ENCODE measurements at places on chromosomes 6 and 20.
A peak's percentile ranks its signal among the peaks of the same experiment; 100 is the strongest.

GRCh38 chr6:145480024-145480423, 255.3 kb downstream of the EPM2A start:
- no peak for DNase-seq

- no peak for DNase-seq
Measured at GRCh38 chr6:49855221-49855620, 11.1 kb downstream of the CRISP1 start.

GRCh38 chr6:42864602-42865001, 14.8 kb upstream of the RPL7L1 start:
- no peak for DNase-seq

DNA sequence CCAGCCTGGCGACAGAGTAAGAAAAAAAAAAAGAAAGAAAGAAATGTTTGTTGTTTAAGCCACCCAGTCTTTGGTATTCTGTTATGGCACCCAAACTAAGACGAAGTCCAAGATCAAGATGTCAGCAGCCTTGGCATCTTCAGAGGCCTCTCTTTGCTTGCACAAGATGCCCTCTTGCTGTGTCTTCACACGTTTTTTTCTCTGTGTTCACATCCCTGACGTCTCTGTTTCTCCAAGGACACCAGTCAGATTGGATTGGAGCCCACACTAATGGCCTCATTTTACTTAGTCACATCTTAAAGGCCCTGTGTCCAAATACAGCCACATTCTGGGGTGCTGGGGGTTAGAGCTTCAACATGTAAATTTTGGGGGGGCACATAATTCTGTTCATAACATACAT, 380.9 kb downstream of the GJA1 start:
- no peak for DNase-seq

DNA sequence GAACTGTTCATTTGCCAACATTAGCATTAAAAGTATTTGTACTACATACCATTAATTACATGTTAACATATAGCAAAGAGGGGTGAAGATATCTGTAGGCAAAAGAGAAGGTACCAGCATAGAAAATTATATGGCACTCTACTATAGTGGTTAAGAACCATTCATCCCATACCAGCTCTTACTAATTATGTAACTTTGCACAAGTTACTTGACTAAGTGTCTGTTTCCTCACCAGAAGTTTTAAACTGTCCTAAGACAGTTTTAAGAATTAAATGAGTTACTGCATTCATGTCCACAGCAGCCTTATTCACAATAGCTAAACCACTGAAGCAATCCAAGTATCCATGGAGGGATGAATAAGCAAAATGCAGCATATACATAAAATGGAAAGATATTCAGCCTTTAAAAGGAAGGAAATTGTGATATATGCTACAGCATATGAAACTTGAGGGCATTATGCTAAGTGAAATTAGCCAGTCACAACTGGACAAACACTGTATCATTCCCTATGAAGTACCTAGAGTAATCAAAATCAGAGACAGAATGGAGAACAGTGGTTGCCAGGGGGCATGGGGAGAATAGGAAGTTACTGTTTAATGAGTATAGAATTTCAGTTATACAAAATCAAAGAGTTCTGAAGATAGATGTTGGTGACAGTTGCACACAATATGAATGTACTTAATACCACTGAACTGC, 98.9 kb downstream of the RNGTT start:
- no peak for DNase-seq

- DNase-seq: no peak
Measured at GRCh38 chr6:15456422-15456821, 206.4 kb downstream of the DTNBP1 start.

DNA sequence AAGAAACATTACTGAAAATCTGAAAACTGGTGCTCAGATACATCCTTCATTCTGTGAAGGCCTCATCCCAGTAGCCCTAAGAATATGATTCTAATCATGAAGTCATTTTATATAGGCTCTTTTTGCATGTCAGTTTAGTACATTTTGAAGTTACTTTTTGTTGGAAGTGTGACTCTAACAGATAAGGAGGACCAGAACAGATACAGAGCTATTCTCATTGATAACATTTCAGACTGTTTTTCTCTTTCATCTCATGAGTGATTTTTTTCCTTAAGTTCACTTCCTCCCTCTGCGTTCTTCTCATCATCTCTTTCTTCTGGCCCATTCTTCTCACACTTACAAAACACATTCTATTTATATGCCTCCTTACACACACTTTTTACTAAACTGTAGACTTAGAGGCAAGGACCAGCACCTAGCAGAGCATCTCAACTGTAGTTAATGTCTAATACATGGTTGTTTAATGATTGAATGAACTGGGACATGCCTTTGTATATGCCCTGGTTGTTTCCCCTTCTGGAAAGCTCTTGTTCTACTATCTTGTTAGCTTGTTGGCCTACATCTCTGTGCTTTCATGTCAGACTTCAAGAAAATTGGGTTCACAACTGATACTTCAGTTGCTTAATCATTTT, 8.7 kb downstream of the CTNNBL1 start:
- DNase-seq: no peak

DNA sequence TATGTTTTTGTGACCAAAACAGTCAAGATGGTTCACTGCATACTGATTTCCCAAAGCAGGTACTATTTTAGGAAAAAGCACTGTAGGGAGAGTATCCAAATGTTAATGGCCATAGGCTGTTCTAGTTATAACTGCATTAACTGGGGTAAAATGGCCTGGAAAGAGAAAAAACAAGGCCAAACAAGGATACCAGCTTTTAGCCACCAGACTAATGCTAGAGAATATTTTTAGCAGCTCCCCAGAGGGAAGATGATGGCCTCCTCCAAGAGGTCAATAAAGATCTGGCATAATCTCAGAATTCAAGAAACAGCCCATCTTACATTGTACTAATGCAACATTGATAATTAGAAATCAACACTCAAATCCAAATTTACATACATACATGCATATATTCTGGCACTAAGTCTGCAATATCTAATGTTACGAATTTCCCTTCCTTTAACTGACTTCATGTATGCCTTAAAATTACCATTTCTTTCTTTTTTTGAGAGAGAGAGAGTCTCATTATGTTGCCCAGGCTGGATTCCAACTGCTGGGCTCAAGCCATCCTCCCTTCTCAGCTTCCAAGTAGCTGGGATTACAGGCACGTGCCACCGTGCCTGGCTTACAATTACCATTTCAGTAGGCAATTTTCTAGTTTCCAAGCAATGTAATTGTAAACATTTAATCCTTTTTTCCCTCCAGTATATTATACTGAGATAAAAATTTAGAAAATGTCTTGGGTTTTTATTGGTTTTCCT, 9.3 kb downstream of the COX7A2 start:
- DNase-seq: peak; percentile 72

GRCh38 chr20:62643521-62644043, 1.3 kb downstream of the SLCO4A1 start:
- no peak for DNase-seq

- no peak for DNase-seq
Measured at GRCh38 chr6:166960609-166960978, 4.2 kb upstream of the RNASET2 start.

- DNase-seq: no peak
Measured at GRCh38 chr6:6915219-6915618, 192.5 kb upstream of the RREB1 start.

All from anterior cingulate cortex (tissue), 58 donors.